ENCODE measurements at places on chromosomes 12 and 14. TPM values are rescaled to one million over a fixed set of nuclear protein-coding genes. Genes with fewer than 3 reads are reported as not detected.

- H3K36me3 ChIP-seq: no peaks in the 10 kb centered on the region
- DNase-seq: no peak
- peak overlapping the region; percentile 62 for H3K4me3 ChIP-seq
- peak overlapping the region; percentile 91 for H3K27ac ChIP-seq
- H3K4me1 ChIP-seq: peaks cover 38% of the 10 kb centered on the region
Observed at GRCh38 chr12:124545508-124546418, 21.6 kb downstream of the NCOR2 start.

- H3K36me3 ChIP-seq: no peaks in the 10 kb centered on the region
- no peak overlapping the region for H3K27ac ChIP-seq
- no peak for DNase-seq
- H3K4me1 ChIP-seq: no peaks in the 10 kb centered on the region
- H3K27me3 ChIP-seq: peaks cover 4% of the 10 kb centered on the region
- no peak overlapping the region for H3K4me3 ChIP-seq
Observed at GRCh38 chr12:52585946-52586345, 12.3 kb upstream of the KRT74 start.

Gene HCAR2
- not detected for polyA plus RNA-seq

DNA sequence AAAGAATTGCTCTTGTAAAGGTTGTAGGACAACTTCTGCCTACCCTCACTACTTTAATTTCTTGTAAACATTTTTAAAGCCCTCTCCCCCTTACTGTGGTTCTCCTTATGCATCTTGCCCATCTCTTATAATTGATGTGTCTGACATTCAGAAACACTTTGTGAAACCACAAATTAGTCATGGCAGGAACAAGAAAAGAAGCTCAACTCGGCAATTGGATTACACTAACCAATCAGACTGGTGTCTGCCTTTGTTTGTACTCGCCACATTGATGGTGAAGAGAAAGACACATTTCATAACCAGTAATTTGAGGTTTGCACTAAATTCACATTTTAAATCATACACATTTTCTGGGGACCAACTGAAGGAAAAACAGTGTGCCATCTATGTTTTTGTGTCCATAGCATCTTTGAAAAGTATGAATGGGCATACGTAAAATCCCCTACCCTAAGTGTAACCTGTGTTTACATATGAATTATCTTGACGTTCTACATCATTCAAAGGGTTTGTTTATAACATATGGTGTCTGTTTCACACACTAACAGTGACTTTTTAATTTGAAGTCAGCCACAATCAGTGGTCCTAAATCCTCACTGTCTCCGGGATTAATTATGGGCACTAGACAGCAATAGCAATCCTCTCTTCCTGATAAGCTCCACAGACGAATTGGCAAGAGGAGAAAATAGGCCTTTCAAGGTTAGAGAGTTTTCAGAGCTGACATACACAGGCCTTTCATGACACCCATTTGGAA is 49.9 kb downstream of the OTX2 start:
- H3K36me3 ChIP-seq: no peaks in the 10 kb centered on the region
- no peak overlapping the region for H3K4me3 ChIP-seq
- peaks cover 17% of the 10 kb centered on the region for H3K27me3 ChIP-seq
- H3K27ac ChIP-seq: no peak overlapping the region
- DNase-seq: no peak

Gene LIN7A
- polyA plus RNA-seq: not detected

DNA sequence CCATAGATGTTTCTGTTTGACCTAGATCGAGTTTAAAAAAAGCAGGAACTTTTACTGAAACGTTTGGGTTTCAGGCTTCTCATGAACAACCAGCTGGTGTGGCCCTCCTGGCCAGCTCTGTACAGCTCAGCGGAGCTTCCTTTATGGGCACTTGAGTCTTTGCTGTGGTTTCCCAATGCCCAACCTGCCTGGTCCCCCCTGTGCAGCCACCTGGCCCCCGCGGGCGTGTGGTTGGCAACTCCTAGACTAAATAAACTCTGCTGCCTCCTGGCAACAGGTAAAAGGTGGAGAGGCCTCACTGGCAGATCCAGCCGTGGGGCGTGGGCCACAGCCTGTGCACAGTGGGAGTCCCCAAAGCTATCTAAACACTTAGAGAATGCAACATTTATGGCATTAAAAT is 38.7 kb downstream of the ADGRD1 start:
- H3K27ac ChIP-seq: no peak overlapping the region
- no peak for DNase-seq
- H3K27me3 ChIP-seq: no peaks in the 10 kb centered on the region
- no peak overlapping the region for H3K4me3 ChIP-seq

- H3K27me3 ChIP-seq: no peaks in the 10 kb centered on the region
- DNase-seq: no peak
- H3K27ac ChIP-seq: peak overlapping the region; percentile 0
- no peaks in the 10 kb centered on the region for H3K36me3 ChIP-seq
- H3K4me3 ChIP-seq: peak overlapping the region; percentile 28
Observed at GRCh38 chr12:116261525-116262100, 15.9 kb downstream of the MED13L start.

- no peak overlapping the region for H3K4me3 ChIP-seq
- no peaks in the 10 kb centered on the region for H3K27me3 ChIP-seq
- H3K27ac ChIP-seq: no peak overlapping the region
- H3K4me1 ChIP-seq: no peaks in the 10 kb centered on the region
- no peaks in the 10 kb centered on the region for H3K36me3 ChIP-seq
Observed at GRCh38 chr12:72234886-72235285, 37.3 kb upstream of the TRHDE start.

GRCh38 chr12:6867413-6868210 is at the start of gene TPI1:
Gene TPI1 (plus strand): TSS chr12:6867531. CDS start chr12:6867567, 36 bp downstream.
- peaks cover 7% of the 10 kb centered on the region for H3K36me3 ChIP-seq
- peak; percentile 61 for DNase-seq
- H3K27me3 ChIP-seq: no peaks in the 10 kb centered on the region
- peaks cover 41% of the 10 kb centered on the region for H3K4me1 ChIP-seq

DNA sequence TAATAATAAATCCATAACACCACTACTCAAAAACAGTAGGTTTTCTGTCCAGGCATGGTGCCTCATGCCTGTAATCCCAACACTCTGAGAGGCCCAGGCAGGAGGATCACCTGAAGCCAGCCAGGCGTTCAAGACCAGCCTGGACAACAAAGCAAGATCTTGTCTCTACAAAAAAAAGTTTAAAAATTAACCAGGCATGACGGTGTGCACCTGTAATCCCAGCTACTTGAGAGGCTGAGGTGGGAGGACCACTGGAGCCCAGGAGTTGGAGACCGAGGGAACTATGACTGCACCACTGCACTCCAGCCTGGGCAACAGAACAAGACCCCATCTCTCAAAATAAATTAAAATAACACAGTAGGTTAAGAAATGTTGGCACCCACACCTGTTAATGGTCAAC is 44.5 kb upstream of the AP4S1 start:
- DNase-seq: no peak
- H3K27me3 ChIP-seq: no peaks in the 10 kb centered on the region
- H3K36me3 ChIP-seq: no peaks in the 10 kb centered on the region

GRCh38 chr12:4809013-4809448 is 88.8 kb downstream of the GALNT8 start:
- H3K27me3 ChIP-seq: peaks cover 19% of the 10 kb centered on the region
- peak overlapping the region; percentile 81 for H3K4me3 ChIP-seq
- H3K27ac ChIP-seq: peak overlapping the region; percentile 21

Gene GPR84
- not detected for polyA plus RNA-seq

DNA sequence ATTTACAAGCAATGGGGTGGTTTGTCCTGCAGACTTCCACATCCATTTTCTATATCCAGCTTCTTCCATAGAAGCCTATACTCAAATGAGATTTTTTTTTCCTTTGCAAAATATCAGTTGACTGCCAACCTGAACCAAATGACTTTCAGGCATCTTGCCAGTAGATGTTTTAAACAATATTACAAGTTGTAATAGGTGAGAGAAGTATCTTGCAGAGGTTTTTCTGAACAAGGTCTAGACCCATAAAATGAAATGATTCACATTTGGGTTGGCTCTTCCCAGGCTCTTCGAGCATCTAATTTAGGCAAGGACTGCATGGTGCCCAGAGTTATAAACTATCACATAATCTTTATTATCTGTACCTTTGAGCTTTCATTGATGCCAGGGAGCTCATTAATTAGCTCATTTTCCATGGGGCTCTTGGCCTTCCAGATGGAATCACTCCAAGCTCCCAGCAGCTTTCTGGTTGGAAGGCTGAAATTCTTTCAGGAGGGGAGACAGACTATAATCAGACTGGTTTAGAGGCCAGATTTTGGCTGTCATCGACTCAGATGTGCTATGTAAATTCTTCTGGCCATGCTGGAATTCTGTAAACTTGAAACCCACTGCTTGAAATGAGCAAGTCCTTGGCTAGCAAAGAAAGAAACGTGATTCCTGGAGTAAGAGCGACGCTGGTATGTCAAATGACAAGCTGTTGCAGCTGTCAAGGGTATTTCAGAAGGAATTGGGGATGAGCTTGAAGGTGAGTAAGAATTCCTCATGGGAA is 32.2 kb upstream of the DICER1 start:
- peaks cover 23% of the 10 kb centered on the region for H3K27me3 ChIP-seq
- H3K27ac ChIP-seq: no peak overlapping the region
- no peak overlapping the region for H3K4me3 ChIP-seq
- no peak for DNase-seq
- H3K36me3 ChIP-seq: peaks cover 9% of the 10 kb centered on the region
